CD4-positive, alpha-beta memory T cell (primary cell): ENCODE measurements at places on chromosomes 3 and 15.
A peak's percentile ranks its signal among the peaks of the same experiment; 100 is the strongest.

DNA sequence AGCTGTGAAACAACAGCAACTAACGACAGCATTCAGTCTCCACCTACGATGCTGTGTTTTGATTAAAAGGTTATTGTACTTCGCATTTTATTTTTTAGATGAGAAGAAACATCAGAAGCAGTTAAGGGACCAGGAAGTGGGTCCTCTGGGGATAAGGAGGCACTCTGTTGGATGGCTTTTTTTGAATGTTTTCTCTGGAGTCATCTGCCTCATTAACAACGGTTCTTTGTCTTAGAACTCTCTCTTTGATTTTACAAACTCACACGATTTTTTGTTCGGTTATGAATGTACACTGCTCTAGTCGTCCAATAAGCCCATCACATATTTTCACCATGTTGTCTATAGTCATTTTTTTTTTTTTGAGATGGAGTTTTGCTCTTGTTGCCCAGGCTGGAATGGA is 36.0 kb upstream of the ARPIN start:
- no peak for DNase-seq

DNA sequence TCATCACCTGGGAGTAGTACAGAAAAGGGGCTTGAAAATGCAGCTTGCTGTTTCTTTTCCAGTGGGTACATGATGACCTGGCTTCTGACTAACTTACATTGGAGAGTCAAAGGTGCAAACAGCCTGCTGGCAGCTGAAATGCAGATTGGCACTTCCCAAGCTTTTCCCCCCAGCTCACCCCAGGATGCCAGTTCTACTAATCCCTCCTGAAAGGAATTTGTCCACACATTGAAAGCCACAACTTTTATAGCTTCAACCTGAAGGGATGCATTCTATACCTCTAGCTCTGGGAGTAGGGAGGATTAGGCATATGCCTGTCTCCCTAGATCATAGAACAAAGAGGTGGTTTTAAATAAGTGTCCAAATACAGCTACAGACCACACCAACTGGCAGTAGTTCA is 281.7 kb downstream of the EFHB start:
- DNase-seq, result no peak

DNA sequence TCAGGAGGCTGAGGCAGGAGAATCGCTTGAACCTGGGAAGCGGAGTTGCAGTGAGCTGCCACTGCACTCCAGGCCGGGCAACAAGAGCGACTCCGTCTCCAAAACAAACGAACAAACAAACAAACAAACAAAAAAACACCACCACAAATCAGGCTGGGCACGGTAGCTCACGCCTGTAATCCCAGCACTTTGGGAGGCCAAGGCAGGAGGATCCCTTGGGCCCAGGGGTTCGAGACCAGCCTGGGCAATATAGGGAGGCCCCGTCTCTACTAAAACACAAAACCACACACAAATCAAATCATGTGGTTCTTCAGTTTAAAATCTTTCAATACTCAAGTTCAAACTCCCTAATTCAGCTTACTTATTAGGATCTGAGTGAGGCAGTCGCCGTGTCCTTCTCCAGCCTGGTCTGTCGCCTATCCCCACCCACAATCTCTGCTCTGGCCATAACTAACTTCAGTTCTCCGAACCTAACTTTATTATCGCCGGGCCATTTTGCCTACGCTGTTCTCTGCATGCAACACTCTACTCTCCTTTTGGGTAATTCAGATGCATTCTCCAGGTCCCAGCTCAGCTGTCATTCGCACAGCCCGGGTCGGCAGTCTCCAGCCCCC is 660 bp upstream of the RTF1 start:
- no peak for DNase-seq

GRCh38 chr15:58677426-58677825 is 72.1 kb downstream of the ADAM10 start:
- no peak for DNase-seq

DNA sequence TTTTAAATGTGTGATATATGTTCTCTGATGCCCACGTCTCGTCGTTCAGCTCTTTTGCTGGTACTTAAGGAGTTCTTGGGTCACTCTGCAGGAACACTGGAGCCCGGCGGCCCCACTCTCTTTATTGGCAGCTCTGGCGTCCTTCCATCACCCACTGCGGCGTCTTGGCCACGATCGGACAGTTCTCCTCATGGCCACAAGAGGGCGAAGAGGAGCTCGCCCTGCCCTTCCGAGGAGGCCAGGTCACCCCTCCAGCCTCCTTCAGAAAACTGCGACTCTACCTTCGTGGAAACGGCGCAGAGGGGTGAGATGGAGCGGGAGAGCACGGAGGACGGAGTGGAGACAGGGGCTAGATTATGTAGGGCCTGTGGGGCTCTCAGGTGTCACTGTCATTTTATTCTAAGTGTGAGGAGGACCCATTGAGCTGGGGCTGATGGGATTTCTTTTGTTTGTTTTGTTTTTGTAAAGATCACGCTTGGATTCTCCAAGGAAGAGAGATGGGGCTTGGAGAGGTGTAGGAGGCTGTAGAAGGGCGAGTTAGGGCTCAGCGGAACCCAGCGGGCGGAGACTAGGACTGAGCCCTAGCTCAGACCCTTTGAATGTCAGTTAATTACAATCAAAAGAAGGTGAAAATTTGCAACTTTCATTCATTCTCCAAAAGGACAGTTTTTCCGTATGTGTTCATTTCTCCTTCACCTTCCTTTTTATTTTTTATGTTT is 28.0 kb upstream of the GABRA5 start:
- no peak for DNase-seq

DNA sequence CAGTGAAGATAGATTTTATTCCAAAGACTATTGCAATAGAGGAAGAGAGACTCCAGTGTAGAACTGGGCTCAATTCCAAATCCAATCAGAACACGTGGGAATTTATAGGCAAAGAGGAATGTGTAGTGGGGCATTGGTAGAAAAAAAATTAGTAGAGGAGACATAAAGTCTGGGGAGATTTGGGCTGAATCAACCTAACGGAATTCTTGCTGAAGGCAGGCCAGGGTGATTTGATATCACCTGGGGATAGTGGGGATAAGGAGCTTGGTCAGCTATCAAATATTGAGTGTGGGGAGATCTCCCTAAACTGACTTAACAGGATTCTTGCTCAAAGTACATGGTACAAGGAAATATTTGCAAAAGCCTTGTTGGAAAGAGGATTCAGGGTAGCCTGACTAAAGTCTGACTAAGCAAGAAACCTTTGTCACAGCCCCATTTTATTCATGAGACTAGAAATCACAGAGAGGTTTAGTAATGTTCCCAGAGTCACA is 29.6 kb downstream of the SST start:
- DNase-seq, result no peak

GRCh38 chr15:63086271-63086670 is 35.4 kb upstream of the LACTB start:
- DNase-seq, result no peak

DNA sequence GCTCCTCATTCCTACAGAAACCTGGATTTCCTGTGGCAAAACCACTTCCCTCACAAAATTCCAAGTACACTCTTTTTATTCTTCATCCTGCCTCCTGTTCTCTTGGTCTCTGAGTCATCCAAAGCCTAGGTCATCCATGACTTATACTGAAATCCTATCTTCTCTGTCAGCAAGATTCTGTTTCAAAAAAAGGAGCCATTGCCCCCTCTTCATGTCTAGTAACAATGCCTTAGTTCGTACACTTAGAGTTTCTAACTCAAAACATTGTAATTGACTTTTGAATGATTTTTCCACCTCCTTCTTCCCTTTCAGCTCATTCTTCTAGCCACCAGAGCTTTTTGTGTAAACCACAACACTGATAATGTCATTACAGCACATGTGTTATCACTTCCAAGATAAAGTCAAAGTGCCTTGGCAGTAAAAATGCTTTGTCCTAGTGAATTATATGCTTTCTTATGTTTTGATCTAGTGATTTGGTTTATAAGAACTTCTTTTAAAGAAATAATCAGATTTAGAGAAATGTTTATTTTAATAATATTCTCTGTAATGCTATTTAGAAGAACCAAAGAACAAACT is 256.5 kb upstream of the NECTIN3 start:
- no peak for DNase-seq

GRCh38 chr3:155313300-155313699 is 19.8 kb upstream of the STRIT1 start:
- no peak for DNase-seq

DNA sequence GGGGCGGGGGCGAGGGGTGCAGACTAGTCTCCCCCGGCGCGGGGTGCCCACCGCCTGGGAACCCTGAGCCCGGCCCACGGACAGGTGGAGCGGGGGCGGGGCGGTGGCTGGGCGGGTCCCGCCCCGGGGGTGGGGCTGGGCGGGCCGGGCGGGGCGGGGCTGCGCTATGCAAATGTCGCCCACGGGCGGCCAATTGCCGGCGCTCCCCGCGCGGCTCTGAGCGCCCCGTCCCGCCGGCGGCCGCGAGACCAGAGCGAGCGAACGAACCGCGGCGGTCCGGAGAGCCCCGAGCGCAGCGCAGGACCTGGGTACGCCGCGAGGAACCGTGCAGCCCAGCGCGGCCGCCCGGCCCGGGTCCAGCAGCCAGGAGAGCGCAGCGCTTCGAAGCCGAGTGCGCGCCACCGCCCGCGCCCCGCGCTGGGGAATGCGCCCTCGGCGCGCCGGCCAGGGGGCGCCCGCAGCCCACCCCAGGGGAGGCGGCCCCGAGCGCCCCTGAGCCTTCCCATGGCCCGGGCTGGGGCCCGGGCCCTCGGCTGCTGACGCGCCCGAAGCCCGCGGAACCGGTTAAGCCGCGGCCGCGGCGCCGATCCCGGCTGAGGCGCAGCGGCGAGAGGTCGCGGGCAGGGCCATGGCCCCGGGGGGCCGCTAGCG is at the start of gene SEMA3F:
Gene SEMA3F (plus strand): TSS at position 485 of the 651 bp plus-strand sequence. CDS start 4,299 bp downstream, outside the sequence.
- peak; percentile 64 for DNase-seq
